ENCODE measurements at places on chromosomes 16 and 17. TPM values are rescaled to one million over a fixed set of nuclear protein-coding genes. Genes with fewer than 3 reads are reported as not detected.

The NECAB2 gene
- total RNA-seq = 2.1 TPM

The ZACN gene
- total RNA-seq = 0.18 TPM

The PSMB10 gene
- 49.5 TPM for total RNA-seq

The PARD6A gene
- 2.4 TPM for total RNA-seq

The TP53TG3B gene
- not detected for total RNA-seq

The CIAPIN1 gene
- total RNA-seq = 76.8 TPM

The SYNGR3 gene
- total RNA-seq = 5.5 TPM

The SLC13A5 gene
- 0.29 TPM for total RNA-seq

The MLST8 gene
- 48.3 TPM for total RNA-seq

The WNT9B gene
- not detected for total RNA-seq

The ARHGAP23 gene
- total RNA-seq = 71.3 TPM

The OTOP3 gene
- not detected for total RNA-seq

The LGALS9B gene
- not detected for total RNA-seq

The TERB1 gene
- not detected for total RNA-seq

The AIPL1 gene
- not detected for total RNA-seq

The DYNLRB2 gene
- not detected for total RNA-seq

The KRT38 gene
- not detected for total RNA-seq

The VKORC1 gene
- total RNA-seq = 141 TPM

The CMTM2 gene
- not detected for total RNA-seq

The CCL5 gene
- total RNA-seq = 1.0 TPM

The SOX9 gene
- 6.6 TPM for total RNA-seq

The FNDC8 gene
- total RNA-seq = not detected

The SHISA9 gene
- 0.13 TPM for total RNA-seq

The BAHCC1 gene
- 10.2 TPM for total RNA-seq

The CCL15 gene
- not detected for total RNA-seq

The MT1M gene
- total RNA-seq = not detected

The ZNF469 gene
- total RNA-seq = 9.6 TPM

The SERPINF2 gene
- 3.2 TPM for total RNA-seq

The HS3ST6 gene
- 1.4 TPM for total RNA-seq

The CNGB1 gene
- total RNA-seq = 0.03 TPM

The GRAP gene
- 0.20 TPM for total RNA-seq

The PRR35 gene
- total RNA-seq = 0.13 TPM

The SNX20 gene
- not detected for total RNA-seq

The EVI2B gene
- not detected for total RNA-seq

The SPATA2L gene
- 11.6 TPM for total RNA-seq

The CCL7 gene
- 0.25 TPM for total RNA-seq

The OR2C1 gene
- not detected for total RNA-seq

The GPR179 gene
- total RNA-seq = 0.02 TPM

The KRTAP9-1 gene
- not detected for total RNA-seq

The HSD11B2 gene
- 1.3 TPM for total RNA-seq

The CDRT15L2 gene
- not detected for total RNA-seq

The QRICH2 gene
- 0.78 TPM for total RNA-seq

The PGP gene
- 32.3 TPM for total RNA-seq

The KRT20 gene
- 0.27 TPM for total RNA-seq

The CACNG5 gene
- total RNA-seq = not detected

The WFDC1 gene
- total RNA-seq = not detected

The KCNH6 gene
- total RNA-seq = not detected

The PLK1 gene
- total RNA-seq = 163 TPM

The TLCD3A gene
- 54.5 TPM for total RNA-seq

The FBRS gene
- total RNA-seq = 40.6 TPM

The DUSP3 gene
- 59.5 TPM for total RNA-seq

The DHRS7C gene
- total RNA-seq = not detected

The HES7 gene
- 2.6 TPM for total RNA-seq

The CFAP97D1 gene
- total RNA-seq = 0.03 TPM

The SLC52A1 gene
- 0.68 TPM for total RNA-seq

The RCVRN gene
- not detected for total RNA-seq
